ENCODE measurements at places on chromosomes 16 and 17.
A peak's percentile ranks its signal among the peaks of the same experiment; 100 is the strongest.

- no peak for DNase-seq
Observed at GRCh38 chr16:70160821-70161220, 12.8 kb upstream of the CLEC18C start.

DNA sequence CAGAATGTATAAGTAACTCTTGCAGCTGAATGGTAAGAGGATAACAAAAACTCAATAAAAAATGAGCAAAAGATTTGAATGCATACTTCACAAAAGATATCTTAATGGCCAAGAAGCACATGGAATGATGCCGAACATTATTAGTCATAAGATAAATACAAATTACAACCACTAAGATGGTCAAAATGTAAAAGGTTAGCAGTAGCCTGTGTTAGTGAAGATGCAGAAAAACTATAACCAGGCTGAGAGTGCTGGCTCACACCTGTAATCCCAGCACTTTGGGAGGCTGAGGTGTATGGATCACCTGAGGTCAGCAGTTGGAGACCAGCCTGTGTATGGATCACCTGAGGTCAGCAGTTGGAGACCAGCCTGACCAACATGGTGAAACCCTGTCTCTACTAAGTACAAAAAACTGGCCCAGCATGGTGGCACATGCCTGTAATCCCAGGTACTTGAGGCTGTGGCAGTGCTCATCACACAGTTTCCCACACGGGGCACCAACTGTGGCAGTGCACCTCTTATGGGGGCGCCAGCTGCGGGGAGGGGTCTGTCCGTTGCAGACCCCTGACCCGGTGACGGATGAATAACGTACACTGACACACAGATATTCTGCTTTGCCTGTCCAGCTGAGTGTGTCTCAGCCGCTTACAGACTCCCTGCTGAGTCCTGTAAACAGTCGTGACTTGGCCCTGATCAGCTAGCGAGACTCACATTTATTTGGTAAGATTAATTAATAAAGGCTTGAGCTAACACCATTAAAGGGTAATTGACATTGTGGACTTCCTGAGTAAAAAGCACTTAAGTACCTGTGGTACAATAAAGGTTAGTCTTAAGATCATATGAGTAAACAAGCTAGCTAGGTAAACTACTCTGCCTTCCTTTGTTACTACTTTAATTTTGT, 45.7 kb upstream of the FAM20A start:
- DNase-seq: no peak

GRCh38 chr17:37744961-37745800, at the start of gene HNF1B:
HNF1B (minus strand) TSS chr17:37745059; CDS start chr17:37744884, 175 bp downstream.
- DNase-seq: no peak

GRCh38 chr17:57811638-57812280, 38.1 kb downstream of the MRPS23 start:
- DNase-seq: peak; percentile 60

- DNase-seq: no peak
Observed at GRCh38 chr17:17811381-17812210, 25.2 kb downstream of the SREBF1 start.

DNA sequence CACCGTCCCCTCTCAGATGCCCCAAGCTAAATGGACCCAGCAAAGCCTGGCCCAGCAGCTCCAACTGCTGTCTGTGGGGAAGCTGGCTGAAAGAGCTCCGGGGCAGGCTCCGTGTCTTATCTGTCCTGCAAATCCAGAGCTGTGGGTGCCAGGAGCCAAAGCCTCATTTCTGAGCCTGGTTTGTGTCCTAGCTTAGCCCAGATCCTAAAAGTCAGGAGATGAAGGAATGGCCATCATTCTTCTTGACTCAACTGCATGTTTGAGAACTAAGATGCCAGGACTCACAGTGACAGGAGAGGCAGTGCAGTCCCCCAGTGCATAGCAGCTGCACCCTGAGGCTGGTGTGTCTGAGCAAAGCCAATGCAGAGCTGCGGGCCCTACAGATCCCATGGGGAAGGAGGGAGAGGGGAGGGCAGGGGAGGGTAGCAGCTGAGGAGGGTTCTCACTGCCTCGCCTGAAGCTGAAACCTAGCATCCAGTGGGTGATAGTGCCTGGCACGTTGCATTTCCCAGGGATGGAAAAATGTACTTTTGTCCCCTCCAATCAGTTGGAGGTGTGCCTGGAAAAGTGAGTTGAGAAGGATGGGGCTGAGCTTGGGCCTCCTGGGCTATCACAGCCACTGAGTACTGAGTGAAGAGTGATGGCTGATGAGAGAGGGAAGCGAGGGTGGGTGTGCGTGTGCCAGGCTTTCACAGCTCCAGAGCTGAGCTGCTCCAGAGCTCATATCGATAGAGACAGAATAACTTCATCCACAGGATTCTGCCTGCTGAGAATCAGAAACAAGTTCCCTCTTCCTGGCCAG, 24.5 kb upstream of the CD300E start:
- no peak for DNase-seq

DNA sequence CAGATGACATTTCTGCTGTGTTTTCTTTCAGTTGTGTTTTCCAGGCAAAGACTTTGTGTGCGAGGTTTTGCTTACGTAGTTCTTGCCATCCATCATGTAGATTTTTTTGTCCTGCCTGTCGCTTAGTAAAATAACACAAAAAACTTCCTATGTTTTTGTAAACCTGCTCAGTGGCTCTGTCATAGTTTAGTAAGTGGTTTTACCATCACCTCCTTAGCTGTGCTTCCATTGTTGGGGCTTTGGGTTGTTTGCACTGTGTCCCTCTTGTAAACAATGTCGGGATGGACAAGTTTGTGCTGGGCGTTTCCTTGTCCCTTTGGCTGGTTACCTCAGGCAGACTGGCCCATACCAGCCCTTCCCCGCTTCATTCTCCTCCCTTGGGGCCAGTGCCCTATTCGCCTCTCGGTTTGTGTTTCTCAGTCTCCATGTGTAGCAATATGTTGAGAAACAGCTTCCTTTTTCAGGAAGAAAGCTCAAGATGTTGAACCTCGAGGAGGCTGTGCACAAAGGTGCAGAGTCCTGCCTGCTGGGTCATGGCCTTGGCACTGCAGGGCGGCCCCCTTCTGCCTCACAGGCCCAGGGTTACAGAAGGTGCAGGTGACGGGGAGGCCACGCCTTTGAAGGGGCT, 74.6 kb downstream of the KSR1 start:
- DNase-seq: no peak

- DNase-seq: no peak
Observed at GRCh38 chr17:33169580-33170285, 123.4 kb downstream of the ASIC2 start.

DNA sequence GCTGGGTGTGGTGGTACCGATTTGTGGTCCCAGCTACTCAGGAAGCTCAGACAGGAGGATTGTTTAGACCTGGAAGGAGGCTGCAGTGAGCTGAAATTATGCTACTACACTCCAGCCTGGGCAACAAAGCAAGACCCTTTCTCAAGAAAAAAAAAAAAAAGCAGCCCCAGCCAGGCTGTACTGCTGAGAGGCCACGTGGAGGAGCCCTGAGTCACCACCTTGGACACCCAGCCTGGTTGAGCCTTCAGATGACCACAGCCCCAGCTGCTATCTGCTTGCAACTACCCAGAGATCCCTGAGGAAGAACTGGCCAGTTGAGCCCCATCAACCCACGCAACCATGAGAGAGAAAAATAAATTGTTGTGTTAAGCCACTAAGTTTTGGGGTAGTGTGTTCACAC, 23.6 kb upstream of the GPRC5C start:
- DNase-seq: no peak

- DNase-seq: no peak
Observed at GRCh38 chr17:9855036-9855435, 29.3 kb downstream of the GLP2R start.

DNA sequence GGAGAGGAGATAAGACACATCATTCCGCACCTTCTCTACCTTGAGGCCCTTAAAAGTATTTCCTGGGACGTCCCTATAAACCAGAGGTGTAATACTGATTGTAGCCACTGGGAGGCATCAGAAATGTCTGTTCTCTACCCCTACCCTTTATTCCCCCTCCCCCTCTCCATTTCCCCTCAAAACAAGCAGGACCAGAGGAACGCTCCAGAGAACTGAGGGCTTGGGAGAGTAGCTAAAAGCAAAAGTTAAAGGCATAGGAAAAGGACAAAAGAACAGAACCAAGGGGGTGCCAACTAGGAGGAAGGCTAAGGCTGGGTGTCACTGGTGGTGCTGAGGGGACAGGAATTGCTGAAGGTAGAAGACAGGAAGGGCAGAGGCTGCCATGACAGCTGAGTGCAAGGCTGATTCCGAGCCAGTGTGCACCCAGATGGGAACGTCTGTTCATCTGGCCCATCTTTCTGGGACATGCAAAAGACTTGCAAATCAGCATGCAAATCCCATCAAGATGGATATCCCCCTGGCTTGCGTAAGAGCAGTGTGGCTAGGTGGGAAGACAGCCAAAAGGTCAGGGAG, 6.7 kb downstream of the CAMTA2 start:
- DNase-seq: no peak

- no peak for DNase-seq
Observed at GRCh38 chr17:20852239-20852989, 190.4 kb downstream of the USP22 start.

DNA sequence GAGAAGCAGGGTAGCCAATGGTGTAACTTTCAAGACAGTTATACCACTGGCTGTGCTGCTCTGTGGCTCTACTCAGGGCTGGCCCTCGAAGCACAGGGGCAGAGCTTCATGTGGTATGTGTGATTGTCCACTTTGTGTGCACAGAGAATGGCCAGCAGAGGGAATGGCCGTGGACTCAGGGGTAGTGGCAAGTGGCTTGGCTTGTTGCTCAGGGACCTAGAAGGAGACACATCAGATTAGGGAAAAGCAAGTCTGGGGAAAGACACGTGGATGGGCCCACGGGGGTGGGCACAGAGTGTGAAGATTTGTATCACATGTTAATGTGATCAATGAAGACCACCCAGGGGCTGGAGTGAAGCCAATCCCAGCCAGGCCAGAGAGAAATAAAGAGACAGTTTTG, 20.0 kb upstream of the XYLT2 start:
- DNase-seq: no peak

DNA sequence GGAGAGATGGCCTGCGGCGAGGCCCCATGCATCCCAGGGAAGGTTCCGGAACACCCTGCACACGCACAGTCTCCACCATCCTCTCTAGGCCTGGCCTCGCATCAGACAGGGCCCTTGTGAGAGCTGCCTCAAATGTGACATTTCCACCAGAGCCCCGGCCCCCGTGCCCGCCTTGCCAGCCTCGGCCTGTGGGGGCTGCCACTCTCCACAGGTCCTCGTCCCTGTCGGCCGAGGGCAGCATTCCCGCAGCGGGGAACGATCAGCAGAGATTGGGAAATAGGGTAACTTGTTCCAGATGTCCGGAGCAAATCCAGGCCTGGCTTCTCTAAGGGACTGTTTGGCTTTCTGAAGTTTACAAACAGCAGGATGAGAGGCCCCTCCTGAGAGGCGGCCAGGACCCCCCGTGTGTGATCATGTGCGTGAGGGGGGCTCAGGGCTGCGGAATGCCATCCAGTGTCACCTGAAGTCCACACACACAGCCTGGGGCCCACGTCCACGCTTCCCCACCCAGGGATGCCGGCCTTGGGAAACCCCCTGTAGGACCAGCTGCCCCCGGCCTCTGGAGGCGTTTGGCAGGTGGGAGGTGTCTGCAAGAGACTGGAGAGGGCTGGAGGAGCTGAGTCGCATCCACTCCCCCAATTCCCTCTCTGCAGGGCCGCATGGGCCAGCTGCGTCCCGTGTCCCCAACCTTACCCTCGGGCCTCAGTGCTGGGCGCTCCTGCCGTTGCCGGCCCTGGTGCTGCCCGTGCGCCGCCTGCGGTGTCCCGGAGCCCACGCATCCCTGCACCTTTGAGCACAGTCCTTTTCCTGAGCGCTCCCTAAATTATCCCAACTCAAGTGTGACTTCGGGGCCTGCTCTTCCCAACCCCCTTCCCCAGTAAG, 70.4 kb downstream of the ZDHHC7 start:
- no peak for DNase-seq

- DNase-seq: no peak
Observed at GRCh38 chr16:82082543-82083244, 47.6 kb downstream of the HSD17B2 start.

- DNase-seq: no peak
Observed at GRCh38 chr17:57638284-57638683, 106.8 kb downstream of the CCDC182 start.

DNA sequence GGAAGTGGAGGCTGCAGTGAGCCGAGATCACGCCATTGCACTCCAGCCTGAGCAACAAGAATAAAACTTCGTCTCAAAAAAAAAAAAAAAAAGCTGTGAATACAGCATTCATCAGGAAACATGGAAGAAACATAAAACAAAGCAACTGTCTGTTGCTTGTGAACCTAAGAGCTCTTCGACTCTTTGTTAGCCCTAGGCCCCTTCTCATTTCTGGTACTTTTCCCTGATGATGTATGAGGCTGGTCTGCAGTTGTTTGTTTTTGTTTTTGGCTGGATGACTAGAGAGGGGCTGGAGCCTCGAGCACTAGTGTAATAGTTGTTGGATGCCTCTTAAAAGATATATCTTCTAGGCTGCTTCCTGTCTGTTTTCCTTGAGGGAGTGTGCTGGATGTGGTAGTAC, 113.5 kb downstream of the MAP2K6 start:
- DNase-seq: no peak

- DNase-seq: no peak
Observed at GRCh38 chr16:29779474-29779873, 1.4 kb downstream of the ZG16 start.

DNA sequence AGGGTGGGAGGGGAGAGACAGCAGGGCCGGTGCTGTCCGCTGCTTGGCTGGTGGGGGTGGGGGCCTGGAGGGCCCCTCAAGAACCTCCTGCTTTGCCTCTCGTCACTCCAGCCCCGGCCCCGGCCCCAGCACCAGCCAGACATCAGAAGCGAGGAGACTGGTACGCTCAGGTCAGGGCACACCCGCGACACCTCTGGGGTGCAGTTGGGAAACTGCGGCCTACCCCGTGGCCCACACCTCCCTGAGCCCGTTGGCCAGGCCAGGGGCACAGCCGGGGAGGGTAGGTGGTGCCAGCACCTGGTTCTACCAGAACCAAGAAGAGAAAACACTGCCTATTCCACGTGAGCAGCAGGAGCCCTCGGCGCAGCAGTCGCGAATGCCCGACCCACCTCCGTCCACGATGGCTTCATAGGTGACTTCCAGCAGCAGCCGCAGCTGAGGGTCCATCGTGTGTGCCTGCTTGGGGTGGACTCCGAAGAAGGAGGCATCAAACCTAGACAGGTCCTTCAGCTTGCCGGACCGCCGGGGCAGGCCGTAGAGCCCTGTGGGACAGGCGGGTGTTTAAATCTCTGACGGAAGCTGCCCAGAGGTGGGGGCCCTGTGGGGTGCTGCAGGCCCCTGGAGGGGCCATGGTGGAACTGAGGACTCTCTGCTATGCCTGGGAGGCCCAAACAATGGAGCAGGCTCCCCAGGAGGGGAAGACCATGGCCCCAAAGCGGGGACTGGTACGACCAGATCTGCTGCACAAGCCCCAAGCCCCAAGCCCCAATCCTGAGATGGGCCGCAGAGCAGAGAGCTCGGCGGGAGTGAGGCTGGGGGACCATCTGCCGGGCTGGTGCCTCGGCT, 2.9 kb downstream of the FASN start:
- no peak for DNase-seq

DNA sequence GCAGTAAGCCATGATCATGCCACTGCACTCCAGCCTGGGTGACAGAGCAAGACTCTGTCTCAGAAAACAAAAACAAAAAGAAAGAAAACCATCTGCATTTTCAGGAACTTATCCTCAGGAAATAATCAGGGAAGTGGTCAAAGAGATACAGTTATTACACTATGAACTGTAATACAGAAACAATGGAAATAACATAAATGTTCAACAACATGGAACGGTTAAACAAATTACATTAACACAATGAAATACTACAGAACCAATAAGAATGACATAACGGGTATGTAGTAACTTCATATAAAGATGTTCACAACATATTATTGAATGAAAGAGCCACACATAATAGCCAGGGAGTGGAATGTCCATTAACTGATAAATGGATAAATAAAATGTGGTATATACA, 6.7 kb downstream of the BBS2 start:
- no peak for DNase-seq

GRCh38 chr16:79297296-79297695, 303.2 kb downstream of the MAF start:
- no peak for DNase-seq

Measured in vagina (tissue), 2 donors.